Stimulated activated CD8-positive, alpha-beta memory T cell treated with anti-CD3 and anti-CD28 coated beads, Interleukin-15, amount 100 ng/mL, for 4 hours (primary cell): ENCODE measurements at places on chromosomes 2 and 18.

GRCh38 chr2:205117125-205117524 lies 565.2 kb upstream of the NRP2 start:
- no peak for DNase-seq

- no peak for DNase-seq
Observed at GRCh38 chr2:29879456-29879855, 41.9 kb downstream of the ALK start.

DNA sequence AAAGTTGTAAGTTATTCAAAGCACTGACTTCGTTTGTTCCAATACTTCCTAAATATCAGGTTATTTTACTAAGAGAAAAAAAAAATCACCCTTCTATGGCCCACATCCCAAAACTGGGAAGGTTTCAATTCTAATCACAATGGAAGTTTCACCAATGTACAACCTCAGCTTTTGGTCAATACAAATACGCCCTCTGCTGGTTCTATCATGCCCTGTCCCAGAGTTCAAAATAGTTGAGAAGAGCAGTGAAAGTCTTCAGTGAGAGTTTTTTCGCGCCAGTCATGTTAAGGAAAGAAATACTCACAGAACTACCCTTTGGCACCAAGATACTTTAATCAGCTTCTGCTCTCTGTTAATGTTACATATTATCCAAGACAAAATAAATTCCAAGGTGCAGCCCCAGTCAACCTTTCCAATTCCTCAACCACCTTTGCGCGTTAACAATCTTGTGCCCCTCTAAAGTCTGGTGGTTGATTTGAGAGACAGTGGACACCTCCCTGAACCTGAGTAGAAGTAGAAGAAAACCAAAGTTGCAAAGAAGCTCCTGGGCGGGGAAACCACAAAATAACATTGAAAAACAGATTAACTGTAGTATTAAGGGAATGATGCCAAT lies 59.9 kb downstream of the SUMO1 start:
- DNase-seq: peak; percentile 6

DNA sequence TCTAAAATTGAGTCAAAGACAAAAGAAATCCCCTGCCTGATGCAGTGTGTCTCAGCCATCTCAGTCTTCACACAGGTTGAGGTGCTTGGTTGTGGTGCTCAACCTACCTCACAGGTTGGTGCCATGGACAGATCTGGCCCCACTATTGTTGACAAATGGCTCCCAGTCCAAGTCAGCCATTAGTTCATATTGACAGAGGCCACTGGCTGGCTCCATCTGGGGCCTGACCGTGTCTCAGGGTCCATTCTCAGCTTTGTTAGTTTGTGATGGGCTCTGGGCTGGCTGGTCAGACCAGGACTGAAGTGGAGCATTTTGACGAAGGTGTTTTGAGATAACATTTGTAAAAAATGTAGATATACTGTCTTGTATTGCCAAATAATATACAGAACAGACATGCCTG lies 36.9 kb downstream of the MRPL33 start:
- no peak for DNase-seq
